ENCODE measurements at places on chromosomes 7 and 10.

GRCh38 chr7:66308411-66308810 is 103.3 kb downstream of the TPST1 start:
- no peak for DNase-seq

DNA sequence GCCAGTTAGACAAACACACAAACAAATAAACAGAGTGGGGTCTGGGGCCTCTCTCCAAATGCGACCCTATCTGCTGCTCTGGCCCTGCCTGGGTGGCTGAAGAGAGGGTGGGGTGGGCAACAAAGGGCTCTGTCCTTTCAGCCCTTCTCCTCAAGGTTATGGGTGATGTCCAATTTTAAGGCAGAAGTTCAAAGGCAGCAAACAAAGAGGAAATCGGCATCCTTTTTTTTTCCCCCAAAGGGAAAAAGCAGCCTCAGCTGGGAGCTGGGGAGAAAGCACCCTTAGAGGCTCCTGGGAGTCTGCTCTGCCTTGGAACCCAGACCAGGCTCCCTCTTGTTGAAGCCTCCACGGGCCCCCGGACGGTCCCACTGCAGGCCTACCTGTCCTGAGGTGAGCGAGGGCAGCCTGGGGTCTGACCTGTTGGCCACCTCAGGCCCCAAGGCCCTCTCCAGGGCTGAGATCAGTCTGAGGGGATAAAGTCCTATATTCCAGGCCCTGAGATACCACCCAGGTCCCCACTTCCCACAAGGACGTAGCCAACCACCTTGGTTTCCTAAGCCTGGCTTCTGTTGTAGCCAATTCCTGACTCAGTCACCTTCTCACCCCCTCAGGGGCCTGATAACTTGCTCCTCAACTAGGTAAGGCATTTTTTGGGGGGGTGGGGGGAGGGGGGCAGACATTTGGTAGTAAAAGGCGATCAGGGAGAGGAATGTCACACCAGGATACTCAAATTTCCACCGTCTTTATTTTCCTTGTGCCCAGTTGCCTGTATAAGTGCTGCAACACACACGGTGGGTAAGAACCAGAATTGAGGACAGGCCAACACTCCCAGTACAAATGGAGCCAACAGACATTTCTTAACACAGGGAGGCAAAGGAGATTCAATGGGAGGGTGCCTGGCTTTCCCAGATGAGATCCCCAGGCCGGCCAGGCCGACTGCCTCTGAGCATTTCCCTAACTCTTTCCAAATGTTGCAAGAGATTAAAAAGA is 4.3 kb downstream of the HOXA11 start:
- no peak for DNase-seq

DNA sequence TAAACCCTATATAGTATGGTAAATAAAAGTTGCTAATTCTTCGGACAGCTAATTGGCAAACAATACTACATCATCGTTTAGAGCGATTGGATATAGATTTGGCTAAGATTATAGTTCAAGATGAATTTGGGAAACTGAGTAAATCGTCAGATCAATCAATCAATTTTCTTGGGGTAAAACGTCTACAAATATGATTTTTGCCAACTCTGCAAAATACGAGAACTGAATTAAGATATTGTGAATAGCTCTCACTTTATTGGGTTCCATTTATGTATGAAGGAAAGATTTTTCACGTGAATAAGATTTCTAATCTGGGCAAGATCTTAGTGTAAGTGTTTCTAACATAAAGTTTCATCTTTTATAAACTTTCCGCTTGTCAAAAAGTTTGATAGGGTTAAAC is 132.9 kb upstream of the AGR3 start:
- DNase-seq: no peak

- no peak for DNase-seq
Measured at GRCh38 chr7:132171130-132171576, 405.1 kb downstream of the PLXNA4 start.

DNA sequence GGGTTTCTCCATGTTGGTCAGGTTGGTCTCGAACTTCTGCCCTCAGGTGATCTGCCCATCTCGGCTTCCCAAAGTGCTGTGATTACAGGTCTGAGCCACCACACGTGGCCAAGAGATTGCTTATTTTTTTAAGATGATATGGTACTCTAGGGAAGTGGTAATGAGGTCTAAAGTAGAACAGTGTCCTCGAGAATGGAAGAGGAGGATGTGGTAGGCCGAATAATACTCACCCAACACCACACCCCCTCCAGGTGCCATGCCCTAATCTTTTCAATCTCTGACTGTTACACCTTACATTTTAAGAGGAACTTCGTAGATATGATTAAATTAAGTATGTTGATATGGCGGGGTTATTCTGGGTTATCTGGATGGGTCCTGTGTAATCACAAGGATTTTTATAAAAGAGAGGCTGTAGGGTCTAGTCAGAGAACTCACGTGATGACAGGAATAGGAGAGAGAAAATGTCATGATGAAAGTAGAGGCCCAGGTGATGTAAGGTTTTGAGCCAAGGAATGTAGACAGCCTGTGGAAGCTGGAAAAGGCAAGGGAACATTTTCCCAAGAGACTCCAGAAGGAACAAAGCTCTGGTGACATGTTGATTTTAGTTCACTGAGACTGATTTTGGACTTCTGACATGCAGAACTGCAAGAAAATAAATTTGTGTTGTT is 29.5 kb downstream of the CDK13 start:
- DNase-seq: no peak

DNA sequence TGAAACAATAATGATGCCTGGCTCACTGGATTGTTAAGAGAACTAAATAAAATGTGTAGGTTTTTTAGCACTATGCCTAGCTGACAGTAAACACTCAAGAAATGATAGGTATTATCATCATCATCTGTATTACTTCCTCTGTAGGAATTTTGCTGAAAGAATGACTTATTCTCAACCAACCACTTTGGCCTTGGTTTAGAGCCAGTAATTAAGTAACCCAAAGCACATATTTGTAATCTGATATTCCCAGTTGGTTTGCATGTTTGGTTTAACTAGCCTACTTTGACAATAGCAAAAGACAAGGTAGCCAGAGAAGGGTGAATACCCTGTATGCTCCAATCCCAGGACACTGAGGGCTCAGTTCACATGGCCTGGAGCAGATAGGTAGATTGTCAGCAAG is 34.4 kb downstream of the BCAP29 start:
- DNase-seq: no peak

DNA sequence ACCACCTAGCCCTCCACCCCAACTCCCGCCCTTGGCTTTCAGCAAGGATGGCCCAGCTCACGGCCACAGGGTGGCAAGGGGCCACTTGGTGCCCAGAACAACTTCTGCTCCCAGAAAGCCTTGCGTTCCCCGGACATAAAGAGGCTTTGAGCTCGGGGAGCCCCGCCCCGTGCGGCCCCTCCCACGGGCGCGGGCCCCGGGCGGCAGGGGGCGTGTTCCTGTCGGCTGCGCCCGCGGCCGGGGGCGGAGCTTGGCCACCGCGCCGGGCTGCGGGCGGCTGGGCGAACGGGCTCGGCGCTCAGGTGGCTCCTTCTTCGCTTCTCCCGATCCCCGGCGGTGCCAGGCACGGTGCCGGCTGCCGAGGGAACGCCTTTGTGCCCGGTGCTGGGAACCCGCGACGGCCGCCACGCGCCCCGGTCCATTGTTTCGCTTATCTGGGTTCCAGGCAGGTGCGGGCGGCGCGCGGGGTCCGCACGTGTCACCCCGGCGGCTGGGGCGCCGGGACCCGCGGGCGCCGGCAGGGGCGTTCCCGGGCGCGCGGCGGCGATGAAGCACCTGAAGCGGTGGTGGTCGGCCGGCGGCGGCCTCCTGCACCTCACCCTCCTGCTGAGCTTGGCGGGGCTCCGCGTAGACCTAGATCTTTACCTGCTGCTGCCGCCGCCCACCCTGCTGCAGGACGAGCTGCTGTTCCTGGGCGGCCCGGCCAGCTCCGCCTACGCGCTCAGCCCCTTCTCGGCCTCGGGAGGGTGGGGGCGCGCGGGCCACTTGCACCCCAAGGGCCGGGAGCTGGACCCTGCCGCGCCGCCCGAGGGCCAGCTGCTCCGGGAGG is at the start of gene NFE2L3:
NFE2L3 (plus strand) TSS at position 246 of the 829 bp plus-strand sequence; CDS start at position 547, 301 bp downstream.
- DNase-seq: peak; percentile 92

- no peak for DNase-seq
Measured at GRCh38 chr7:44398953-44399574, 73.7 kb upstream of the CAMK2B start.

DNA sequence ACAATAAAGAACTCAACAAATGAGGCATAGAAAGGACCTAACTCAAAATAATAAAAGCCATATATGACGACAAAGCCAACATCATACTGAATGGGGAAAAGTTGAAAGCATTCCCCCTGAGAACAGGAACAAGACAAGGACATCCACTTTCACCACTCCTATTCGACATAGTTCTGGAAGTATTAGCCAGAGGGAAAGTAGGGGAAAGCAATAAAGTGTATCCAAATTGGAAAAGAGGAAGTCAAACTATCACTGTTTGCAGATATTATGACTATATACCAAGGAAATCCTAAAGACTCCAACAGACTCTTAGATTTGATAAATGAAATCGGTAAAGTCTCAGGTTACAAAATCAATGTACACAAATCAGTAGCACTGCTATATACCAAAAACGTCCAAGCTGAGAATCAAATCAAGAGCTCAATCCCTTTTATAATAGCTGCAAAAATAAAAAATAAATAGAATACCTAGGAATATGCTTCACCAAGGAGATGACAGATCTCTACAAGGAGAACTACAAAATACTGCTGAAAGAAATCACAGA is 4.8 kb downstream of the ANXA7 start:
- peak; percentile 47 for DNase-seq

DNA sequence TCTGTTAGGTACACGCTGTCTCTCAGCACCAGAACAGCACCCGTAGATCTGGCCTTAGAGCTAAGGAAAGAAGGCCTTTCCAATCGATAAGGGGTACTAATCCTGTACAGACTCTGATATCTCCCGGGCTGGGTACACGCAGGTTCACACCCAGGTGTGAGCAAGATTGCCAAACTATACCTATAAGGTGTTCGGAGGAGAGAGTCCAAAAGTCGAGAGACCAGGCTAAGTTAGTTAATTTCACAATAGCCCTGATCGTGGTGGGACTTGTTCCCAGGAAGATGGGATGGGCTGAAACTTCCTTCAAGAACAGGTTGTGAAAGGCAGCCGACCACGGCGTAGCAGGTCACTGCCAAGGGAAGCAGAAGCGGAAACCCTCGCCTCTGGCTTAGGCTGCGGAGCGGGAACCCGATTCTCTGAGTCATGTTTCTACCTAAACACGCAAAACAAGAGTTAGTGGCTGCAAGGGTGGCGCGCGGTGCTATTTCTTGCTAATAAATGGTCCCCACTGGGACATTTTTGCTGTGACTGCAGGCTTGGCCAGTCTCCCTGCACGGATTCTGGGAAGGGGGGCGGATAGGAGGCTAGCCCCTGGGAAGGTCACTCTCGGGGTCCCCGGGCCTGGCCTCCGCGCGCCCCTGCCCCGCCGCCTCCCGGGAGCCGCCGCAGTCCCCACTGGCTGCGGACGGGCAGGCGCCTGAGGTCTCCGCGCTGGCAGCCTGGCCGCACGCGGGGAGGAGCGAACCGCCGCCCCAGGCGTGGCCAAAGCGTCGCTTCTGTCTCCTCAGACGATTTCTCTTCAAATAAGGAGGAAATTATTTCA is 75.4 kb upstream of the PDSS1 start:
- peak; percentile 60 for DNase-seq

DNA sequence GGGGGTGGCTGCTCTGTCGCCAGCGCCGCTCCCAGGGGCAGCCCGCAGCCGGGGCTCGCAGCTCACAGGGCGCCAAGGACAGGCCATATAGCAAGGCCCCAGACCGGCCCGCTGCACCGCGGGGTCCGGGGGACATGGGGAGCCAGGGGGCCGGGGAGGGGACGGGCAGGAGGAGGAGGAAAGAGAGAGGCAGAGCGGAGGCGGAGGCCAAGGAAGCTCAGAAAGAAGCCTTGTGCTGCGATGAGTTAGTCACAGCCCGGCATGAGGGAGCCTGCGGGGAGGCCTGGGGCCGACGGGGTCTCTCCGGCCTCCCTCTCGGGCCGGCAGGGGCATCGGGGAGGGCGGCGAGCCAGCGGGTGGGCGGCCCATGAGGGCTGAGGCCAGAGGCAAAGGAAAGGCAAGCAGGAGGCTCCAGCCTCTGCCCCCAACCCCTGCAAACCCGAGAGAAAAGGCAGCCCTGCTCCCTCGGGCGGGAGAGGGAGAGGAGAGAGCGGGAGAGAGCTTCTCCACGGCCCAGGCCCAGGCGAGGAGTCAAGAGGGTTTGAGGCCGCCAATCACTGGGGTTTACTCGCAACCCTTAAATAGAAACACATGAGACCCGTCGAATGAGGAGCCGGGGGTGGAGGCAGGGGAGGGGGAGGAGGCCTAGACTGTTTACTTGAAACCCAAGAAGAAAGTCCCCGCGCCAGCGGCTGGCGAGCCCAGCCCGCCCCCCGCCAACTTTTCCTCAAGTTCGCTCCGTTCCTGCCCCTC is 167.9 kb downstream of the NEURL1 start:
- DNase-seq: peak; percentile 38

- DNase-seq: no peak
Measured at GRCh38 chr7:41098846-41099245, 604.0 kb downstream of the INHBA start.

DNA sequence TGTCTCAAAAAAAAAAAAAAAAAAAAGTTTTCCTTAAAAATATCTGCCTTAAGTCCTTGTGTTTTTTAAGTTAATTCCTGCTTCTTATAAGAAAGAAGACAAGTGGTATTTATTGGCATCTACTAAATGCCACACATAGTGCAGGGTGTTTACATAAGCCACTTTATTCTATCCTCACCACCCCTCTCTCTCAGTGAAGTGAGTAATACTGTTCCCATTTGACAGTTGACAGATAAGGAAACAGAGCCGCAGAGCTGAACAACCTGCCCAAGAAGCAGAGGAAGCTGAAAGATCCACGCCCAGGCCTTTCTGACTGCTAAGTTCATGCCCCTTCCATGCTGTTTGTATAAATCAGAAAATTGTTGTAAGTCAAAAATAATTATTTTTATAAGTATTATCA is 54.1 kb downstream of the ABLIM1 start:
- peak; percentile 6 for DNase-seq

GRCh38 chr7:325811-326210 is 35.8 kb downstream of the FOXL3 start:
- no peak for DNase-seq

GRCh38 chr7:117857718-117858117 is 15.5 kb downstream of the CTTNBP2 start:
- no peak for DNase-seq

DNA sequence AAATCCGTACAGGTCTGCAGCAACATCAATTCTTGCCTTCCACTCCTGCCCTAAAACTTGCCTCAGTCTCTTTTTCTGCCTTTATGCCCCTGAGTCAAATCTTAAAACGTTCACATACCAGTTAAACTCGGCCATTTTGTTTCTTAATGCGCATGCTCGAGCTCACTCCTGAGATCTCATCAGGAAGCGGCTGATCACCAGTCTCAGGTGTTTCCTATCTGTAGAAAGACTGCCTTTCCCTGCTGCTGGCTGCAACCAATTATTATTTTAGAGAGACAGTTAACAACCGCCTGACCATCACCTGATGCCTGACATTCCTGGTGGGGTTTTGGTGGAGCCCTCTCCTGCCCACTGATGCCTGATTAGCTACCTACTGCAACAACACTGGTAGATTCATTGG is 70.2 kb upstream of the TMEM140 start:
- DNase-seq: no peak

GRCh38 chr10:28879875-28880682 is 202.8 kb downstream of the BAMBI start:
- no peak for DNase-seq
